ENCODE measurements at places on chromosomes 5 and 9. TPM values are rescaled to one million over a fixed set of nuclear protein-coding genes. Genes with fewer than 3 reads are reported as not detected.

DNA sequence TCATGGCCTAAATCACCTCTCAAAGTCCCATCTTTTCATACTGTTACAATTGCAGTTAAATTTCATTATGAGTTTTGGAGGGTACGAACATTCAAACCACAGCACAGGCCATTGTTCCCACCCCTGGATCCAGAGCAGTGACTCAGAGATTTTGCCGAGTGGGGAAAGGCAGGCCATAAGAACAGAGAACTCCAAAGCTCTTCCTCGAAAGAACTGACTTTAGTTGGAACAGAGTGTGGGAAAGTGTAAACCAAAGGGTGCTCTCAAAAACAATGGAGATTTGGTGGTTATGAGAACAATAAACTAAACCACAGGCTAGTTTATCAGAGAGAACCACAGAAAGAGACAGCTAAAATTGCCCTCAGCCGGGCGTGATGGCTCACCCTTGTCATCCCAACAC is 19.4 kb upstream of the GRPEL2 start:
- no peak for DNase-seq
- H3K27me3 ChIP-seq: no peaks in the 10 kb centered on the region
- H3K4me3 ChIP-seq: no peak overlapping the region
- no peaks in the 10 kb centered on the region for H3K36me3 ChIP-seq
- H3K27ac ChIP-seq: no peak overlapping the region

GRCh38 chr9:129197978-129198318 is 19.9 kb upstream of the IER5L start:
- peaks cover 6% of the 10 kb centered on the region for H3K27me3 ChIP-seq
- H3K4me1 ChIP-seq: peaks cover 6% of the 10 kb centered on the region
- H3K36me3 ChIP-seq: no peaks in the 10 kb centered on the region
- H3K27ac ChIP-seq: no peak overlapping the region
- no peak for DNase-seq
- no peak overlapping the region for H3K4me3 ChIP-seq

The RNF208 gene
- total RNA-seq: 2.1 TPM

The ANKH gene
- total RNA-seq: 74.2 TPM

GRCh38 chr5:93658044-93658443 is 75.0 kb downstream of the NR2F1 start:
- DNase-seq: no peak
- no peaks in the 10 kb centered on the region for H3K27me3 ChIP-seq
- no peaks in the 10 kb centered on the region for H3K4me1 ChIP-seq
- H3K4me3 ChIP-seq: no peak overlapping the region
- no peak overlapping the region for H3K27ac ChIP-seq
- no peaks in the 10 kb centered on the region for H3K36me3 ChIP-seq

The SLC36A3 gene
- total RNA-seq: not detected

- no peaks in the 10 kb centered on the region for H3K36me3 ChIP-seq
- no peak for DNase-seq
Measured at GRCh38 chr9:112670991-112671625, 46.8 kb downstream of the INIP start.

GRCh38 chr5:132979367-132979940 is 16.0 kb upstream of the AFF4 start:
- H3K27ac ChIP-seq: no peak overlapping the region
- H3K36me3 ChIP-seq: no peaks in the 10 kb centered on the region

DNA sequence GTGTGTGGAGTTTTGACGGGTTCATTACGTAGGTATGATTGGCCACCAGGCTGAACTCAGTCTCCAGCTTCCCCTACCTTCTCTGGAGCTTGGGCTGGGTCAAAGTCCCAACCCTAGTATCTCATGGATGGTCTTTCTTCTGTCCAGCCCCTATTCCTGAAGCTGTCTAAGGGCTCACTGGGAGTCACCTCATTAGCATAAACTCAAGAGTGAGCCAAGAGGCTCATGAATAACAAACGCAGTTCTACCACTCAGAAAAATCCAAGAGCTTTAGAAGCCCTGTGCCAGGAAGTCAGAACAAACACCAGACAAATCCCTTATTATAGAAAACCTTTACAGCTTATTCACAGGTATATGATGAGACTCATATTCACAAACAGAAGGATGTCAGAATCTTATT is 180.3 kb upstream of the NFIL3 start:
- DNase-seq: no peak
- no peak overlapping the region for H3K4me3 ChIP-seq
- H3K36me3 ChIP-seq: no peaks in the 10 kb centered on the region
- no peak overlapping the region for H3K27ac ChIP-seq

All from activated CD4-positive, alpha-beta T cell treated with anti-CD3 and anti-CD28 coated beads, Interleukin-2, amount 10 ng/mL, durations not matched to agents 7 days and 5 days (primary cell).